ENCODE measurements at places on chromosomes 3 and 15. TPM values are rescaled to one million over a fixed set of nuclear protein-coding genes. Genes with fewer than 3 reads are reported as not detected.
A peak's percentile ranks its signal among the peaks of the same experiment; 100 is the strongest.

The GREM1 gene
- total RNA-seq, result 364 TPM

The FBN1 gene
- total RNA-seq, result 260 TPM

The SAMD7 gene
- total RNA-seq, result not detected

The IL16 gene
- 5.0 TPM for total RNA-seq

The NDN gene
- 47.7 TPM for total RNA-seq

The NIT2 gene
- total RNA-seq, result 10.3 TPM

The CTXND1 gene
- under 0.01 TPM for total RNA-seq

The ERICH6 gene
- under 0.01 TPM for total RNA-seq

The CPNE9 gene
- total RNA-seq, result not detected

- H3K4me3 ChIP-seq, result no peak overlapping the region
- peak; percentile 57 for DNase-seq
- H3K27ac ChIP-seq, result no peak overlapping the region
- H3K27me3 ChIP-seq, result no peaks in the 10 kb centered on the region
Measured at GRCh38 chr15:83559310-83559966, 94.5 kb upstream of the ADAMTSL3 start.

GRCh38 chr15:33959844-33960548 is 8.3 kb upstream of the CHRM5 start:
- no peak for DNase-seq
- no peak overlapping the region for H3K27ac ChIP-seq
- H3K27me3 ChIP-seq, result no peaks in the 10 kb centered on the region
- H3K4me1 ChIP-seq, result no peaks in the 10 kb centered on the region
- H3K36me3 ChIP-seq, result no peaks in the 10 kb centered on the region

DNA sequence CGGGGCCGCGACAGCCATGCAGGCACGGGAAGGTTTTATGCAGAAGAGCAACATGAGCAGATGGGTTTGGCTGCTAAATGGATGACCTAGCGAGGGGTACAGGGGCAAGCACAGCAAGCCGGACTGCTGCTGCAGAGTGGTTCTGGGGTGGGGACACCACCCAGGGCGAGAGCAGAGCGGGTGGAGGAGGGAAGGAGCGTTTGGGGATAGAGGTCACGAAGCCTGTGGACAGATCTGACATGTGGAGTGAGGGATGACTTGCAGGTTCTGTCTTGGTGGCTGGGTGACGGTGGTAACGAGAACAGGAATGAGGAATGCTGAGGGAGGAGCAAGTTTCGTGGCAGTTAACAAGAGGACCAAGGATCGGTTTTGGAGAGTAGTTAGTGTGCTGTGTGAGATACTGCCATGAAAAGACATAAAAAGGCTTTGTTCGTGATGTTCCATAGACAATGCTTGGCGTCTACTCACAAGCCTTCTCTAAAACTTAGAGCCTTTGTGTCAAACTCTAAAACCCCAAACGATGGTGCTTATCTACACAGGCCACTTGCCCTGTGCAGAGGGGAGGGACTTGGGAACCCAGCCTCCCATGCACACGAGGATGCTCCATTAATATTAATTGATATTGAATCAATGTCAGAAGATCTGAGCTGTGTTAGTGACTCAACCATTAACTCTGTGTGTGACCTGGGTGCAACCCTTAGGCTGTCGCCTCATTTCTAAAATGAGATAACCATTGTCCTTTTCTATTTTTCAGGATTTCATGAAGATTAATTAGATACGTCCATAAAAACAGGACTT is 132.7 kb upstream of the SLC2A2 start:
- H3K27me3 ChIP-seq, result no peaks in the 10 kb centered on the region
- H3K27ac ChIP-seq, result no peak overlapping the region
- H3K4me1 ChIP-seq, result no peaks in the 10 kb centered on the region
- no peak overlapping the region for H3K4me3 ChIP-seq
- DNase-seq, result no peak

GRCh38 chr15:28915041-28915810 is 29.5 kb downstream of the APBA2 start:
- no peak overlapping the region for H3K4me3 ChIP-seq
- no peak overlapping the region for H3K27ac ChIP-seq
- no peak for DNase-seq
- no peaks in the 10 kb centered on the region for H3K36me3 ChIP-seq

GRCh38 chr3:175356899-175357324 is 497.8 kb downstream of the NAALADL2 start:
- H3K27me3 ChIP-seq, result no peaks in the 10 kb centered on the region
- H3K4me3 ChIP-seq, result no peak overlapping the region
- H3K36me3 ChIP-seq, result no peaks in the 10 kb centered on the region
- peak; percentile 73 for DNase-seq
- no peak overlapping the region for H3K27ac ChIP-seq
- H3K4me1 ChIP-seq, result no peaks in the 10 kb centered on the region

GRCh38 chr15:70289191-70289955 is 191.7 kb upstream of the TLE3 start:
- H3K27ac ChIP-seq, result no peak overlapping the region
- H3K4me1 ChIP-seq, result no peaks in the 10 kb centered on the region
- no peaks in the 10 kb centered on the region for H3K36me3 ChIP-seq
- no peak for DNase-seq

DNA sequence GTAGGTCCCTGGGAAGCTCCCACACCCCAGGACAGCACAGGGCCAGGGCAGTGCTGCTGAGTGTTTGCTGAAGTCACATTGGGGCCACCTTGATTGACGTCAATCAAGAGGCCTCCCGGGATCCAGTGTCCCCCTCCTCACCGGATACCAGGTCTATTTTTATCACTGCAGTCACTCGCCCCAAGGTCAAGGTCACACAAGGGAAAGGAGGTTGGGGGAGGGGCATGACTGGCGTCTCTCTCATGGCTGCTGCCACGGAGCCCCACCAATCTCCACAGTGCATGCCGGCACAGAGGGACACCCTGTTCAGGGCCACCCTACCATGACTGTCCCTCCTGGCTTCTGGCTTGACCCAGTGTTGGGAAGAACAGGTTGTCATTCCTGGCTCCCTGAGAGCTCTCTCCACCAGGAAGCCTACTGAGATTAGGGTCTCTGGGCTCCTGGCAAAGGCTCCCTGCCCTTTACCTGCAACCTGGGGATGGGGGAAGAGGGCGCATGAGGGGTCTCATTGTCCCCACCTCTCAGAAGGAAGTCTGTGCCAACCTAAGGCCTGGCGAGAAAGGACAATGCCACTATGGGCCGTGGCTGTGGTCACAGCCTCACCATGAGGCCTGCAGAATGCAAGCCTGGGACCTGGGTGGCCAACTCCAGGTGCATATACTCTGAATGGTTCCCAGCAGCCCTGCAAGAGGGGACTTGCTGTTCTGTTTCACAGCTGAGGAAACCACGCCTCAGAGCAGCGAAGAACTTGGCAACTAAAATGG is 1.5 kb downstream of the MYL3 start:
- H3K4me3 ChIP-seq, result no peak overlapping the region
- peaks cover 11% of the 10 kb centered on the region for H3K27me3 ChIP-seq
- H3K36me3 ChIP-seq, result no peaks in the 10 kb centered on the region
- H3K27ac ChIP-seq, result no peak overlapping the region
- peaks cover 3% of the 10 kb centered on the region for H3K4me1 ChIP-seq
- DNase-seq, result no peak

- H3K36me3 ChIP-seq, result no peaks in the 10 kb centered on the region
- no peak overlapping the region for H3K27ac ChIP-seq
- no peaks in the 10 kb centered on the region for H3K27me3 ChIP-seq
- no peak for DNase-seq
- H3K4me1 ChIP-seq, result no peaks in the 10 kb centered on the region
Measured at GRCh38 chr3:168615493-168616020, 519.8 kb upstream of the GOLIM4 start.

- H3K27me3 ChIP-seq, result no peaks in the 10 kb centered on the region
- no peaks in the 10 kb centered on the region for H3K36me3 ChIP-seq
- no peak overlapping the region for H3K27ac ChIP-seq
- no peak overlapping the region for H3K4me3 ChIP-seq
Measured at GRCh38 chr3:77885381-77885780, 845.5 kb downstream of the ROBO2 start.

GRCh38 chr3:108181172-108181571 is 41.1 kb downstream of the IFT57 start:
- no peaks in the 10 kb centered on the region for H3K36me3 ChIP-seq
- DNase-seq, result peak; percentile 11
- H3K27ac ChIP-seq, result no peak overlapping the region
- peaks cover 13% of the 10 kb centered on the region for H3K4me1 ChIP-seq
- no peak overlapping the region for H3K4me3 ChIP-seq

DNA sequence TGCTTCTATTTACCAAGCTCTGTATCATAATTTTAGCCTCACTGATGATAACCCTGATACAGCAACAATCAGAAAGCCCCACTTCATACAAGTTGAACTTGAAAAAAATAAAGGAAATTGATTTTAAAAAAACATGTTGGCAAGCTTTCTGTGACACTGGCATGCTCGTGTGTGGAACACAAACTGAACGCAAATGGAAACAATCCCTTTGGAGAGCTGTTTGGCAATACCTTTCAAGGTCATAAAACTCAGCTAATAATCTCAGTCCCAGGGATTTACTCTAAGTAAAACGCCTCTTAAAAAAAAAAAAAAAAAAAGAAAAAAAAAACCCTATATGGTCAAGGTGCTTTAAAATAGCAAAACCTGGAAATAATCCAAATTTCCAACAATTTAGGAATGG is 166.7 kb upstream of the BCL6 start:
- H3K36me3 ChIP-seq, result no peaks in the 10 kb centered on the region
- H3K4me3 ChIP-seq, result no peak overlapping the region
- H3K27me3 ChIP-seq, result no peaks in the 10 kb centered on the region
- no peak for DNase-seq
- no peak overlapping the region for H3K27ac ChIP-seq
- H3K4me1 ChIP-seq, result peaks cover 6% of the 10 kb centered on the region

DNA sequence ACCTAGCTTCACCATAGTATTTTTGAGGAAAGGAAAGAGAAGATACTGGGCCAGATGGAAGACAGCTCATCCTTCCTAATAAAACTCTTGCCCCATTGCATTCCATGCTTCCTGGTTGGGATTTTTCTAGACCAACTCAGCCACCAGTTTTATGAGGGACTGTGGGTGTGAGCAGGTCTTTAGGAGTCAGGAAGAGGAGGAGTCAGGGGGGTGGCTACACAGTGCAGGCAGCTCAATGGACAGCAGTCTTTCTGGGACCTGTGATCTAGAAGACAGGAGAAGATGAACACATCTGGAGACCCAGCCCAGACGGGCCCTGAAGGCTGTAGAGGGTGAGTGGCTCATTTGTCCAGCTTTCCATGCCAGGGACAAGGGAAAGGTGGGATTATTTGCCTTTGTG is at the start of gene NOX5:
NOX5 (plus strand) TSS at position 242 of the 400 bp plus-strand sequence; CDS start at position 283, 41 bp downstream.
- no peak for DNase-seq
- no peak within 1 kb of the TSS for H3K4me3 ChIP-seq
- no peaks in the 10 kb centered on the region for H3K4me1 ChIP-seq
- H3K27ac ChIP-seq, result no peak within 1 kb of the TSS
- H3K27me3 ChIP-seq, result no peaks in the 10 kb centered on the region

DNA sequence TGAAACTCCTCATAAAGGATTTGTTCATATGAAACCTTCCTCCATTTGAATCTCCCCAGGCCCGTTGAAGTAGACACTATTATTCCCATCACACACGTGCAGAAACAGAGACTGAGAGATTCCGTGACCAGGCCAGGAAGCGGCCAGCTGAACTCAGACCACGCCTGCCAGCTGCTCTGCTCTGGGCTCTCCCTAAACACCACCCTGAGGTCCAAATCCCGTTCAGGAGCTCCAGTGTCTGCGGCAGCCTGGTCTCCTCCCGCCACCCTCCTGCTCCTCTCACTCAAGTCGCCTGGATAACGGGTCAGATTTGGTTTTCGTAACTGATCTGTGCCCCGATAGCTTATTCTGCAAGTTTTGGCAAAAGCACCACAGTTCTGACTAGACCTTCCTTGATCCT is 53.6 kb upstream of the SNRPA1 start:
- no peaks in the 10 kb centered on the region for H3K36me3 ChIP-seq
- no peak overlapping the region for H3K27ac ChIP-seq
- H3K4me1 ChIP-seq, result no peaks in the 10 kb centered on the region
- no peak for DNase-seq

GRCh38 chr3:46485779-46486175 is 12.0 kb upstream of the RTP3 start:
- H3K36me3 ChIP-seq, result no peaks in the 10 kb centered on the region
- H3K27me3 ChIP-seq, result no peaks in the 10 kb centered on the region
- H3K27ac ChIP-seq, result no peak overlapping the region
- DNase-seq, result no peak
- no peak overlapping the region for H3K4me3 ChIP-seq
- peaks cover 8% of the 10 kb centered on the region for H3K4me1 ChIP-seq

GRCh38 chr3:195352895-195353488 is 82.0 kb upstream of the XXYLT1 start:
- H3K27me3 ChIP-seq, result no peaks in the 10 kb centered on the region
- no peaks in the 10 kb centered on the region for H3K36me3 ChIP-seq
- peak; percentile 66 for DNase-seq
- no peaks in the 10 kb centered on the region for H3K4me1 ChIP-seq
- H3K27ac ChIP-seq, result peak overlapping the region; percentile 43

- H3K4me3 ChIP-seq, result no peak overlapping the region
- no peaks in the 10 kb centered on the region for H3K36me3 ChIP-seq
- H3K27ac ChIP-seq, result no peak overlapping the region
- no peaks in the 10 kb centered on the region for H3K27me3 ChIP-seq
- peak; percentile 60 for DNase-seq
- no peaks in the 10 kb centered on the region for H3K4me1 ChIP-seq
Measured at GRCh38 chr3:106401666-106402490, 533.1 kb upstream of the CBLB start.

DNA sequence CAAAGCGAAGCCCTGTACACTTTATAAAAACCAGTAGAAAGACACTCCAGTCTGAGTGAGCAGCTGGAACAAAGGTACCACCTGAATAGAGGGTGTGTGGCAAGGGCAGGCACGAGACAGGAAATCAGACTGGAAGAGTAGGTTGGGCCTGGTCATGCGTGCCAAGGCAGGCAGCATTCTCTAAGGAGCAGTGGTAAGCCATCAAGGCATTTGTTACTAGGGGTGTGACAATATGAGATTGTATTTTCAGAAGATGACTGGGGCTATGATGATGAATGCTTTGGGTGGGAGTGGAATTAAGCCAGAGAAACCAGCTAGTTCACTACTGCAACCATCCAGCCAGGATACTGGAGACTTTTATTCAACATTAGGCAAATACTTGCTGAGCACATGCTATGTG is 5.0 kb downstream of the JMJD7 start:
- no peaks in the 10 kb centered on the region for H3K27me3 ChIP-seq
- no peak for DNase-seq
- no peak overlapping the region for H3K4me3 ChIP-seq
- H3K27ac ChIP-seq, result no peak overlapping the region
- no peaks in the 10 kb centered on the region for H3K4me1 ChIP-seq

GRCh38 chr3:140177943-140178342 is 243.0 kb downstream of the CLSTN2 start:
- H3K36me3 ChIP-seq, result no peaks in the 10 kb centered on the region
- no peak overlapping the region for H3K4me3 ChIP-seq

- DNase-seq, result no peak
- H3K27ac ChIP-seq, result no peak overlapping the region
- no peaks in the 10 kb centered on the region for H3K27me3 ChIP-seq
- no peaks in the 10 kb centered on the region for H3K36me3 ChIP-seq
- H3K4me3 ChIP-seq, result no peak overlapping the region
Measured at GRCh38 chr15:58762731-58763130, 8.4 kb upstream of the MINDY2 start.

- DNase-seq, result no peak
- H3K27me3 ChIP-seq, result no peaks in the 10 kb centered on the region
- no peaks in the 10 kb centered on the region for H3K4me1 ChIP-seq
- no peaks in the 10 kb centered on the region for H3K36me3 ChIP-seq
- H3K27ac ChIP-seq, result no peak overlapping the region
Measured at GRCh38 chr3:192747145-192747544, 19.8 kb upstream of the FGF12 start.

- H3K36me3 ChIP-seq, result no peaks in the 10 kb centered on the region
- DNase-seq, result no peak
- H3K4me1 ChIP-seq, result peaks cover 7% of the 10 kb centered on the region
- no peak overlapping the region for H3K4me3 ChIP-seq
Measured at GRCh38 chr3:100090669-100091005, 23.7 kb downstream of the FILIP1L start.
